ENCODE measurements at places on chromosomes 7 and 10.

GRCh38 chr10:57218382-57218781 is 857.3 kb upstream of the ZWINT start:
- no peak for DNase-seq

DNA sequence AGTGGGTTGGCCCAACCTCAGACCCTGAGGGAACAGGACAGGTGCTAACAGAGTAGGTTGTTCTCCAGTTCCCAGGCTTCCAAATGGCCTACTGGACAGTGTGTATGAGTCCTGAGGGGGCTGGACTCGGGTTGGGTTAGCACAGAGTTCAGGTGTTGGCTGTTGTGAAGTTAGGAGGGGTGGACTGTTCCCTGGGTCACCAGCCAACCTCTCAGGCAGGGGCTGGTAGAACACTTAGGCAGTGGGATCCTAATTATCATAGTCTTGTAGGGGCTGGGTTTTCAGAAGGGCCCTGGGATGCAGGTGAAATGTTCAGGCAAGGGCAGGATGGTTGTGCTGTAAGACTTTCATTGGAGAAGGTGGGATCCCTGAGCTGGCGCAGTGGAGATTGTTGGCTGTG is 293.0 kb downstream of the ZWINT start:
- no peak for DNase-seq

GRCh38 chr7:106775552-106775936 is 89.5 kb upstream of the PIK3CG start:
- DNase-seq: peak; percentile 79

DNA sequence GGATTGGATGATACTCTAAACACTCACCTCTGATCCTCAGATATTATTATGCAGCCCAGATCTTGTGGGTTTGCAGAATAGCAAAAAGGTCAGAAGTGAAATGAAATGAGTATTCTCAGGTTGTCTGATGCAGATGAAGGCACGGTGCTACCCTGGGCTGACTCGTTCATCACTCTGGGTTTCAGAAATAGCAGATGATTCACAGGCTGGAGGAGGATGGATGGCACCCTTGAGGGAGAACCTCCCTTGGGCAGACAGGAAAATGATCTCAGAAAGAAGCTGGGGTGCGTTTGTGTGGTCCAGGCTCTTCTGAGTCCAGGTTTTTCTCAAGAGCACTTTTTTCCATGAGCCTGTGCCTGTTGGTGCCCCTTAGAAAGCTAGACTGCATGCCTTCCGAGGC is 515.8 kb upstream of the MKI67 start:
- DNase-seq: no peak

- DNase-seq: no peak
Observed at GRCh38 chr7:148535217-148535616, 55.3 kb upstream of the C7orf33 start.

Data from SW 1271 (cell line).